ENCODE measurements at places on chromosomes 5 and 9. TPM values are rescaled to one million over a fixed set of nuclear protein-coding genes. Genes with fewer than 3 reads are reported as not detected.

The TLX3 gene
- total RNA-seq = not detected

The FST gene
- total RNA-seq = 95.7 TPM

The ADCY2 gene
- total RNA-seq = under 0.01 TPM

The PCDHGC4 gene
- total RNA-seq = 3.2 TPM

The TRAF1 gene
- 56.1 TPM for total RNA-seq

The NPDC1 gene
- total RNA-seq = 28.4 TPM

The FOXD4L6 gene
- not detected for total RNA-seq

The TEX48 gene
- total RNA-seq = not detected

The HARS2 gene
- total RNA-seq = 29.1 TPM

The SYK gene
- not detected for total RNA-seq

The TMEM215 gene
- not detected for total RNA-seq

The SLC23A1 gene
- total RNA-seq = not detected

The GRM6 gene
- not detected for total RNA-seq

The DIRAS2 gene
- not detected for total RNA-seq

The CTNND2 gene
- total RNA-seq = under 0.01 TPM

The SH3TC2 gene
- total RNA-seq = 9.5 TPM

The EXOSC2 gene
- 20.0 TPM for total RNA-seq

The TMEM174 gene
- total RNA-seq = not detected

The PCDHB7 gene
- 0.79 TPM for total RNA-seq

The PPIP5K2 gene
- 58.3 TPM for total RNA-seq

The FAM153A gene
- not detected for total RNA-seq

The OR1J2 gene
- total RNA-seq = not detected

The PAXX gene
- 11.6 TPM for total RNA-seq

The ST8SIA4 gene
- total RNA-seq = 0.26 TPM

The CER1 gene
- not detected for total RNA-seq

The PCDHB5 gene
- total RNA-seq = 1.8 TPM

The RNF145 gene
- 54.4 TPM for total RNA-seq

The GLRA1 gene
- total RNA-seq = not detected

The C5orf58 gene
- not detected for total RNA-seq

The PCDH1 gene
- 5.7 TPM for total RNA-seq

The UBTD2 gene
- 16.0 TPM for total RNA-seq

The PPP1R26 gene
- 10.5 TPM for total RNA-seq

The SLC1A3 gene
- 0.19 TPM for total RNA-seq

The PIP5K1B gene
- total RNA-seq = 0.06 TPM

Data from aortic smooth muscle cell (primary cell).